NCI-H1417 (cell line): ENCODE measurements at places on chromosomes 1 and 21.

GRCh38 chr1:118335331-118335732, 150.3 kb upstream of the SPAG17 start:
- DNase-seq = no peak

- no peak for DNase-seq
Observed at GRCh38 chr21:16028142-16028541, 298.4 kb downstream of the USP25 start.

GRCh38 chr1:179677882-179678281, 65.2 kb upstream of the FAM163A start:
- no peak for DNase-seq

- no peak for DNase-seq
Observed at GRCh38 chr1:117710710-117711109, 104.9 kb downstream of the TENT5C start.

DNA sequence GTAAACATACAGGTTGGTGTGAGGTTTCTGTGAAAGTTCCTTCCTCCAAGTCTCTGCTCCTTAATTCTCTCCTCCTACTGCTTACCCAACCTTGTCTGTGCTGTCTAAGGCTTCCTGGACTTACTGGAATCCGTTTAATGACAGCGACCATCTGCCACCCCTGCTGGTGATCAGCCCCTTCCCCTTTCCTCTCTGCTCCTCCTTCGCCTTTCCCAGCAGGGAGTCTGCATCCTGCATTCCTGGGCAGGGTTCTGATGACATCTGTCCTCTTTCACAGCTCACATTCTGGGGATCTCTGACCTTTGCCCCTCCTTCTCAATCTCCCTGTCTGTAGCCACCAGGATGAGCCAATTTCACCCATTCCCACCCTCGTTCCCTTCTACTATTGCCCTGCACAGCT, 66.5 kb downstream of the KIRREL1 start:
- DNase-seq = no peak

DNA sequence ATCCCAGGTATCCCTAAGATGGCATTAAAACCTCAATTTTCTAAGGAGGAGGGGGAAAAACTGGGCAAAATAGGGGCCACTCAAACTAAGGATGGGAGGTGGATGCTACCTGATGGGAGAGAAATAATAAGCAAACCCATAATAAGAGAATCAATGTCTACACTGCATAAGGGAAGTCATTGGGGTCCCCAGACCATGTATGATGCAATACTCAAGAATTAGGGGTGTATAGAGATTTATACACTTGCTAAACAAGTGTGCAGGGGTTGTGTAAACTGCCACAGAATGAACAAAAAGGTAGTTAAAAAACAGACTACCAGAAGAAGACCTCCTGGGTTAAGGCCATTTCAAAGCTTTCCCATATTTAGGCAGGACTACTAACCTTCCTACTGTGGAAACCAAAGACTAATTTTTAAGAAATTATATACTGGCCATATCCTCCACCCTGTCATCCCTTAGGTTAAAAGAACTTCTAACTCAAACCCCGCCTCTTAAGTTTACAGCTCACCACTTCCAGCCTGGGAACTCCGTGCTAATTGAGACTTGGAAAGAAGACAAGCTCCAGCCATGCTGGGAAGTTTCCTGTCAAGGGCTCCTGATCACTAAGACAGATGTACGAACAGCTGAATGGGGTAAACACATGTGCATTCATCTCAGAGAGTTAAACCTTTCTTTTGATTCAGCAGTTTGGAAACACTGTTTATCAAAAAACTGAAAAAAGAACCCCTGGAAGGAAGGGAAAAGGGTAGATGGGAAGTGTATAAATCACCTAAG, 64.4 kb upstream of the TLR5 start:
- DNase-seq = no peak

DNA sequence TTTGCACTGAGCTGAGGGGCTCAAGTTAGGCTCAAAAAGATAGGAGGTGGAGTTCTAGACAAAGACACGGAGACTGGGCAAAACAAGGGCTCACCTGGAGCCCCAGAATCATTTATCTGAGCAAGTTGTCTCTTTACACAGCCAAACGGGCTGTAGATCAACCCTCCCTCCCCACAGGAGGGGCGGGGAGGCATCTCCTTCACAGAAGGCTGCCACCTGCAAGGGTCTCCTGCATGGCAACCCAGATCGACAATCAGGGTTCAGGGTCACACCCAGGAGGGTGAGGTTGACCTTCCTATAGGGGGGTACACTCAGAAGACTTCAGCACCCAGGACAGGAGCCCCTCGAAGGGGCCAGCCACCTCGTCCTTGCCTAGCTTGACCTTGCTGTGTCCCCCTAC, 84.0 kb downstream of the CD247 start:
- no peak for DNase-seq

GRCh38 chr1:226248796-226249195, 25.3 kb downstream of the MIXL1 start:
- DNase-seq = no peak

- no peak for DNase-seq
Observed at GRCh38 chr1:147204080-147204479, 21.1 kb downstream of the FMO5 start.

DNA sequence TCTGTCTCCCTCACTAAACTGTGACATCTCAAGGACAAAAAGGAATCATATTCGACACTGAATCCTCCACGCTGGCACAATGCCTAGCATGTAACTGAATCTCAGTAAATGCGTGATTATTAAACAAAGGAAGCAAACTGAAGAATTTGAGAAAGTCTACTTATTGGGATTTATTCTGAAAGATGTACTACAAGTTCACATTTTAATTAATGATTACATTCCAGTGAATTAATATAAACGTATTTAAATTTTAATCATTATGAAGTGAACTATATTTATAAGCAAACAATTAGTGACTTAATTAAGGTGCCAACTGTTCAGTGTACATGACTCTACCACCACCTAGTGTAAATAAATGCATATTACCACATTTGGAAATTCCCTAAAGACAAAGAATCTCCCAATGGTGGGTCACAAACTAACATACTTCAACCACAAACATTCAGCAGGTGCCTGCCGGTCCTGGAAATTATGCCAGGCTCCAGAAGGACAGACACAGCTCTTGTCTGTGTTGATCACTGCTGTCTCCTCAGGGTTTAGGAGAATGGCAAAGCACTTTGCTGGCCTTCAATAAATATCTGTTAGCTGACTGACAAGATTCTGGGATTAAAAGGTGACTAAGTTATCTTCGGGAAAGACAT, 56.3 kb downstream of the SMYD3 start:
- peak; percentile 1 for DNase-seq
